ENCODE measurements at places on chromosomes 6 and 20.

DNA sequence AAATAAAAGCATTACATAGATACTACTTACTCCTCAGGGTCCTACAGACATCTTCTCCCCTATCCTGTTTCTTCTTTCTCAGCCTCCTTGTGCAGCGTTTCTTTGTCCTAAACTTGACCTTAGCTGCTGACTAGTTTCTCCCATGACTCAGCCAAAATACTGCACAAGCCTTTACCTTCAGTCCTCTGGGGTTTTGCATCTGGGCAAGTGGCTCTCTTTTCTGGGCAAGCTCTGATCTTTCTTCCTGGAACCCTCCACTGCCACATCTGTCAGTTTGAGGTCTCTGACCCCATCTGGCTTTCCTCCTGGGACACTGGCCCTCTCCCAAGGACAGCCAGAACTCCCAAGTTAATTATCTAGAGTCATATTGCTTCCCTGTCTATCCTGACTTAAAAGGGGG is 838.4 kb downstream of the DHX35 start:
- no peak for DNase-seq

GRCh38 chr20:37337208-37337991 is 8.5 kb upstream of the SRC start:
- no peak for DNase-seq

DNA sequence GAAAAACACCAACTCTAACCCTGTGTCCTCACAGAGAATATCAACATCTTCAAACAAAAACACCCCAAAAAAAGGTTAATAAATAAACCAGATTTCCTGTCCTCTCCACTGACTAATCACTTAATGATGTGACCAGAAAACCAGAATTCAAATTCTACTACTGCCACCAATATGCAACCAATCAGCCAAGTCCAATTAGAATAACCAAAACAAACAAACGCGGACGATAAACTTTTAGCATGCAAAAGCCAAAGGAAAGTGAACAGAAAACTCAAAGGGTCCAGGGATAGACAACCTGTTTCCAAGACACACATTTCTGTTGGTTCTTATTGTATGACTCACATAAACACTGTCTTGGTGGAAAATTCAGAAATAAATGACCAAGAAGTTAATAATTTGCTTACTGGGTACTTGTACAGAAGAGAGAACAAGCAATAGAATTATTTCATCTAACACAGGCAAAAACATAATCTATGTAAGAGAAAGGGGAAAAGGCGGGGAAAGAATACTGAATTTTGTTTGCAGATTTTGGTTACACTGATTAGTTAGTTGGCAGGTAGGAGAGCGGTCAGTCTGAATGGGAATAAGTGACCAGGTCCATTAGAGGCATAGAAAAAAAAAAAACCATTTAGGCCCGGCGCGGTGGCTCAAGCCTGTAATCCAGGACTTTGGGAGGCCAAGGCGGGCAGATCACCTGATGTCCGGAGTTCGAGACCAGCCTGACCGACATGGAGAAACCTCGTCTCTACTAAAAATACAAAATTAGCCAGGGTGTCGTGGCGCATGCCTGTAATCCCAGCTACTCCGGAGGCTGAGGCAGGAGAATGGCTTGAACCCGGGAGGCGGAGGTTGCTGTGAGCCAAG is 34.1 kb downstream of the HFE start:
- no peak for DNase-seq

DNA sequence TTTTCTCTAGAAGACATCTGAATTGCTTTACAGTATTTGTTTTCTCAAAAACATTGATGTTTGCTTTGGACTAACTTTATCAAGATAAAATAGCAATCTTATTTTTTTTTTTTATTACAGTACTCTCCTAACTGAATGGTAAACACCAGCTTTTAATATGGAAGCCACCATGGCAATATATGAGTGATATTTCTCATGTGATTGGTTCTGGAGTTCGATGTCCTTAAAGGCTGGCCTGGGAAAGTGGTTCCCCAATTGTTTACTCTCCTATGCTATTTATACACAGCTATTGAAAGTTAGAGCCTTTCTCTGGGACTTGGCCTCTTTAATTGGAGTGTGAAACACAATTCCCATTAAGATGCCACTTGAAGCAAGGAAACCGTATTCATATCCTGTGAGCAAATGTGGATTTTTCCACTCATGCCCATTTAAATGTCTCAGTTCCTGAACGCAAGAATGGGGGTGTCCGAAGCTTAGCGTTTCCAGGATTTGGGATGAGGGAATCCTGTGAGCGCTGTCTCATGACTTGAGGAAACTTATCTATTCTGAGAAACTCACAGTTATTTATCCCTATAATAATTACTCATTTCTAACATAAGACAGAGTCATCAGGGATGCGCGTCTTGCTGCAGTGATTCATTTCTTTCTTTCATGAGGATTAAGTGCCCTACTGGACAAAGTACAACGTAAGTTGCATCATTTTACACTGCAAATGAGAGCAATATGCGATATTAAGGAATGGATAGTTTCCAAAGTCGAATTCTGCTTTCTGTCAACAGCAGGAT is 143.3 kb upstream of the PREP start:
- DNase-seq, result no peak

DNA sequence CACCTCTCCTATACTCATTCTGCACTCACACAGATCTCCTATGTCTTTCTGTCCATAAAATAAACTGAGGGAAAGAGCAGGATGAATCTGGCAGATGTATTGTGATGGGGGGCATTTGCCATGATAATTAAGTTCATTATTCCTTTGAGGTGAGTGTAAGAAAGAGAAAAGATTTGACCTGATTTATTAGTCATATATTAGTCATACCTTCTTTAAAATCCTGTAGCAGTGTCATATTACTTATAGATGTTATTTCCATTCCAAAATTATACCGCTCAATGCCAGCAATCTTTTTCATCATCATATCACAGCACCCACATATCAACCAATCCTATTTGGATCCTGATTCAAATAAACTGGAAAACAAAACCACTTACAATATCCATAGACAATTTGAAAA is 733.3 kb upstream of the SLC35B3 start:
- DNase-seq, result no peak

DNA sequence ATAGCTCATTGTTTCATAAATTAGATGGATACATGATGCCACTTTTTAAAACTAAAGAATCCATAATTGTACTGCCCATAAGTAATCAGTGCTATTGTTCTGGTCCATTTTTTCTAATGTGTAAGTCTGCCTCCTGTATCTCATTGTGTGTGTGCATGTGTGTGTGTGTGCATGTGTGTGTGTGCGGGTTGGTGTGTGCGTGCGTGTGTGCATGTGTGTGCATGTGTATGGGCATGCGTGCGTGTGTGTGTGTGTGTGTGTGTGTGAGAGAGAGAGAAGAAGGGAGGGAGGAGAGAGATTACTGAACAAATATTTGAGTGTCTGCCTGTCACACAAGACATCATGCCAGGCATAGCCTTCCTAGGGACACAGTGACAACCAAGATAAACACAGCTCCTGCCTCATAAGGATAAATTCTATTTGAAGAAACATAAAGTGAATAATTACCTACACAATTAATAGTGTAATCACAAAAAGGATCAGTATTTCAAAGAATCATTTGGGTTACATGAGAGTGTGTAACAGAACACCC is 33.2 kb upstream of the RPS6KA2 start:
- no peak for DNase-seq

- DNase-seq, result no peak
Observed at GRCh38 chr6:84835340-84835739, 70.9 kb upstream of the TBX18 start.
